ENCODE measurements at places on chromosomes 2 and 18.

DNA sequence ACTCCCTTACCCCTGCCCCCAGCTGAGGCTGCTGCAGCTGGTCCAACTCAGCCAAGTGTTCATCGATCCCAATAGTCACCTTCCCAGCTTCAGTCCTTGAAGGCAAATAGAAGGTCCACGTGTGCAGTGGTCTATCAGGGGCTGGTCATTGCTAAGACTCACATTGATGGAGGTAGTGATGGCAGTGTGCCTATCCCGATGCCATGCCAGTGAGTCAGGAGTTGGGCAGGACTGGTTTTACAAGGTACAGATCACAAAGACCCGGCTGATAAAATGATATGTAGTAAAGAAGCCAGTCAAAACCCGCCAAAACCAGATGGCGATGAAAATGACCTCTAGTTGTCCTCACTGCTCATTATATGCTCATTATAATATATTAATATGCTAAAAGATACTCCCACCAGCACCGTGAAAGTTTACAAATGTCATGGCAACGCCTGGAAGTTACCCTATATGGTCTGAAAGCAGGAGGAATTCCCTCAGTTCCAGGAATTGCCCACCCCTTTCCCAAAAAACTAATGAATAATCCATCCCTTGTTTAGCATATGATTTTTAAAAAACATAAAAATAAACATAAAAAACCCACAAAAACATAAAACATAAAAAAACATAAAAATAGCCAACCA lies 2.9 kb upstream of the C2orf80 start:
- DNase-seq, result no peak

DNA sequence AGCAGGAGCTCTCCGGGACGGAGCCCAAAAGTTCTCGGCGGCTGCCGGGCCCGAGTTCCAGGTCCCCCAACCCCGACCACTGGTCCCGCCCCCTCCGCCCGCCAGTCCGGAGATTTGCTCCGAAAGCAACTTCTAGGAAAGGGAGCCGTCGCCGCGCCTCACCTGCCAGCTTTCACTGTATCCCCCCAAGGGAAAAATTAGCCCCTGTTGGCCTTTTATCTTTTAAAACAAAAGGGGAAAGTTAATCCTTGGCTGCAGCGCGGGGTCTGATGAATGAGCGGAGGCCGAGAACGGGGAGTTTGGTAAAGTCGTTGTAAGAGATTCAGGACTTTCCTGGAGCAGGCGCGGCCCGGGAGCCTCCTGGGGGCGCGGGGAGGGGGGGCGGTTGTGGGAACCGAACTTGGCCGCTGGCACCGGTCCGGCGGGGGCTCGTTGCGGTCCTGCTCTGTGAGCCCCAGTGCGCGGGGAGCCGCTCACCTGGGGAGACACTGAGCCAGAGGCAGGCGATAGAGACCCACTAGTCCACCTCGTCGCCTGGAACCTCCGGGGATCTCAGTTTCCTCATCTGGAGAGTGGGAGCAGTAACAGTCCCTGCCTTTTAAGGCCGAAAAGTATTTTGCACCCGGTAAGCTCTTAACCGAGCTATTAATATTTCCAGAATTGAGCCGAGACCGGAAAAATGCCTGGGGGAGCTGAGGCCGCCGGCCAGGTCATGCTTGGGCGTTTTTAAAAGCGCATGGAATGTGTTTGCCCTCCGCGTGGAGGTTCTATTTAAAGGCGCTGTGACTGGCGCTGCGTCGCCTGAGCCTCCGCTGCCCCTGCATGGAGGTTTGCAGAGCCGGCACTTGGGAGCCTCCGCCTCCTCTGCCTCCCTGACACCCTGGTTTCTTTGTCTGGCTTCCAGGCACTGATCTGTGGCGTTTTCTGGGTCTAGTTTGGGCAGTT lies 1.1 kb downstream of the EFHD1 start:
- no peak for DNase-seq

- DNase-seq, result no peak
Measured at GRCh38 chr2:140842110-140842509, 1288.7 kb downstream of the LRP1B start.

- no peak for DNase-seq
Measured at GRCh38 chr2:233446606-233447305, 92.5 kb downstream of the DGKD start.

- DNase-seq, result no peak
Measured at GRCh38 chr2:18623782-18624181, 34.4 kb upstream of the NT5C1B start.

DNA sequence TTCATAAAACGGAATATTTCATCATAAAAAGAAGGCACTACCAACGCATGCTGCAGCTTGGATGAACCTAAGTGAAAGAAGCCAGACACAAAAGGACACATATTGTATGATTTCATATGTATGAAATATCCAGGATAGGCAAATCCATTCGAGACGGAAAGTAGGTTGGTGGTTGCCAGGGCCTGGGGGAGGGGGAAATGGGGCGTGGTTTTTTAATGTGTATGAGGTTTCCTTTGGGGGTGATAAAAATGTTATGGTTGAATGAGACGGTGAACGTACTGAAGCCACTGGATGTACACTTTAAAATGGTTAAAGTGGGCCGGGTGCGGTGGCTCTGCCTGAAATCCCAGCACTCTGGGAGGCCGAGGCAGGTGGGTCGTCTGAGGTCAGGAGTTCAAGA lies 20.0 kb upstream of the SPATA3 start:
- DNase-seq, result no peak

DNA sequence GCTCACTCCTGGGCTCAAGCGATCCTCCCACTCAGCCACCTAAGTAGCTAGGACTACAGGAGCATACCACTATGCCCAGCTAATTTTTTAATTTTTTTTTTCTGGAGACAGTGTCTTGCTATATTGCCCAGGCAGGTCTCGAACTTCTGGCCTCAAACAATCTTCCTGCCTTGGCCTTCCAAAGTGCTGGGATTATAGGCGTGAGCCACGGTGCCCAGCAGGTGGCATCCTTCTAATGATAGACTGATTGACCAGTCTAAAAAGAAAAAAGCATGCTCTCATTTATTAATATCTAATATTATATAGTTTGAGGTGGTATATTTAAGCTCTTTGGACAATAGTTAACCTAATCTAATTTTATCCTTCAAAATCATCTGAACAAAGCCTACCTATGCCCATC lies 198.6 kb downstream of the CAMKMT start:
- peak; percentile 17 for DNase-seq

GRCh38 chr2:240143801-240144648 lies 3.6 kb upstream of the OTOS start:
- peak; percentile 23 for DNase-seq

DNA sequence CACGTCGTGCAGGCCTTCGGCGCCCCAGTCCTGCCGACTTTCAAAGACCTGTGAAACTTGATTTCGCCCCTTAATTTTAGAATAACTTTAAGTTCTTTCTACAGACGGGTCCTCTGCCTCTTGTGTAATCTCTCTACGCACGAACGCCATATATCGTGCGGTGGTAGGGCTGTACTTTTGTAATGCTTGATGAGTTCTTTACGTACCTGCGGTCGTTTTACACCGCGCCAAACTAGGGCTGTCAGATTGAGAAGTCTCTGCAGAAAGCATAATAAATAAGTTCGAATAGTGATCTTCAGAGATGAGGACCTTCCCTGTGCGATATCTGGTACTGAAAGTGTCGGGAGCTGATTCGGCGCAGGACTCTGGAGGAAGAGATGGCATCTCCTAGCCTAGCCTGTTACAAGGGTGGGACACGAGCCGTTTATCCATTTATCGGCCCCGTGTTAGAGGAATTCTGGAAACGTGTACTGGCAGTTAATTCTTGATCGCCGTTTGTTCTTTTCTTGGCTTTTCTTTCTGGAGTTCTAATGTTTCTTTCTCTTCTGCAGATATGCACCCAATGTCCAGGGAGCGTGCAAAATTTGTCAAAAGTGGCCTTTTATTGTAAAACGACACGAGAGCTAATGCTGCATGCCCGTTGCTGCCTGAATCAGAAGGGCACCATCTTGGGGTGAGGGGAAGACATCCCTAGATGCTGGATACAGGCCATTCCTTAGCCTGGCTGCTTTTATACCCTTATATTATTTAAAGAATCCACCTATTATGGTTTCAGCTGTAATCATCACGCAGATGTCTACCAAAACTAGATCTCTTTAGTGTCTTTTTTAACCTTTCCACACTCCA lies 781 bp upstream of the SLC5A6 start:
- DNase-seq, result peak; percentile 37

DNA sequence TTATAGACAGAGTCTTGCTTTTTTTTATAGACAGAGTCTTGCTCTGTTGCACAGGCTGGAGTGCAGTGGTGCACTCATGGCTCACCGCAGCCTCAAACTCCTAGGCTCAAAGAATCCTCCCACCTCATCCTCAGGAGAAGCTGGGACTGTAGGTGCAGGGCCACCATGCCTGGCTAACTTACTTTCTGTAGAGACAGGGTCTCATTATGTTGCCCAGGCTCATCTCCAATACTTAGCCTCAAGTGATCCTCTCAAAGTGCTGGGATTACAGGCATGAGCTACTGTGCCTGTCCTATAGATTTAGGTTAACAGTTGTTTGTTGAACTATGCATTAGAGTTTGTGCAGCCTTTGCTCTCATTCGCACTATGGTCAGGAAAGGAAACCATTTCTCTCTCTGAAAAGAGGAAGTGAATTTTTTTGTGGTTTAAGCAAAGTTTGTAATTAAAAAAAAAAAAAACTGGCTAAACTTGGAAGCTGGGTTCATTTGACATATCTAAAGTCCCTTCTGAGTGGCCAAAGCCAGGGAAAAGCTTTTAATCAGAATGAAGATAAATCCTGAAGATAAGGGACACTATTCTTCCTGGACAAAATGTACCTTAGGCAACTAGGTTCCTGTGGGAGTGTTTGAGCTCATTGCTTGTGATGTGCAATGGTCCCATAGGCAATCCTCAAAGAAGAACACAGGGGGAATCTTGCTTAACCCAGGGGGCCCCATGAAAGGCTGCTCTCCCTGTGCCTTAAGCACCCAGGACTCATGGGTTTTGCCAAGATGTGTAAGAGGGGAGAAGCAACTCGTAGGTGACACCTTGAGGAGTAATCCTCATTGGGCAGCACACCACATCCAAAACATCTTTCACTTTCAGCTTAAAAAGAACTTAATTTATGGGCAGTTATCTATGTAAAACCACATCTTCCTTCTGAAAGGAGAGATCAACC lies 201.7 kb downstream of the MREG start:
- DNase-seq, result no peak

- DNase-seq, result peak; percentile 20
Measured at GRCh38 chr2:238379096-238379810, 47.5 kb upstream of the ASB1 start.

DNA sequence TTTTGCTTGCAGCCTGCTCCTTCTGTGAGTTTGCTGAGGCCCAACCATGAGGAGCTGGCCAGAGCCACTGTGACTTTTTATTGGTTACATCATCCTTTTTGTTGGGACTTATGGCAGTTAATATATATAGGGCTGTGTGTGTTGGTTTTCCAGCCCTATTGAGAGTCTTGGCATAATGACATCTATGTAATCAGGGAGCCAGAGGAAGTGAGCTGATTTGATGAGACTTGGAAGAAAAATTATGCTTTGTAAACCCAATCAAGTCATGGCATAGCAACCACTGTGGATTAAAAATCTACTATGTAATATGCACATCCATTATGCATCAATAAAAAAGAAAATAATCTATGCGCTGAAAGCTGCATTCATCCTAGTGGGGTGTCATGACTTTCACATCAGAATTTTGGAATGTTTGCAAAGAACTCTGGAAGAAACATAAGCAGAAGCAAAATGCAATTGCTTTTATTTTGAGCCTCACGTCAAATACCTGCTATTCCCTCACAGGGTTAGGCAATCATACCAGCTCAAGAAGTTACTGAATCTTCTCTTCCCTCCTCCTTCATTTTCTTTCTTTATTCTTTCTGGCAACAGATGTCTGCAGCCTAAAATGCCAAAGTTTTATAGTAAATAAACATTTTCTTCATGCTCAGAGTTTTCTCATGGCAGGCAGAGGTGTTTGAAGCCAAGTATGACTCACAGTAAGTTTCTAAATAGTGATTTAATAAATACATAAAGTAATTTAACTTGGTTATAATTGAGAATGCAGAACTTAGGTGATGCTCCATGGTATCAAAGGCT lies 308.5 kb downstream of the KCNS3 start:
- no peak for DNase-seq

DNA sequence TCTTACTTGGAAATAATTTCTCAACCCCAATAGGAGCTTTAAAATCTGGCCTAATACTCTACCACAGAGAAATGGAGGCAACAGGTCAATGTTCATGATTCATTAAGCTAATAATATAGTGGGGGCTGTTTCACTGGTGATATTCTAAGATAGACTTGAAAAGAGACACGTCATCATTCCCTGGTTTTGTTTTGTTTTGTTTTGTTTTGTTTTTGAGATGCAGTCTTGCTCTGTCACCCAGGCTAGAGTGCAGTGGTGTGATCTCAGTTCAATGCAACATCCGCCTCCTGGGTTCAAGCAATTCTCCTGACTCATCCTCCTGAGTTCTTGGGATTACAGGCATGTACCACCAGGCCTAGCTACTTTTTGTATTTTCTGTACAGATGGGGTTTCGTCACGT lies 37.5 kb upstream of the SOS1 start:
- no peak for DNase-seq

DNA sequence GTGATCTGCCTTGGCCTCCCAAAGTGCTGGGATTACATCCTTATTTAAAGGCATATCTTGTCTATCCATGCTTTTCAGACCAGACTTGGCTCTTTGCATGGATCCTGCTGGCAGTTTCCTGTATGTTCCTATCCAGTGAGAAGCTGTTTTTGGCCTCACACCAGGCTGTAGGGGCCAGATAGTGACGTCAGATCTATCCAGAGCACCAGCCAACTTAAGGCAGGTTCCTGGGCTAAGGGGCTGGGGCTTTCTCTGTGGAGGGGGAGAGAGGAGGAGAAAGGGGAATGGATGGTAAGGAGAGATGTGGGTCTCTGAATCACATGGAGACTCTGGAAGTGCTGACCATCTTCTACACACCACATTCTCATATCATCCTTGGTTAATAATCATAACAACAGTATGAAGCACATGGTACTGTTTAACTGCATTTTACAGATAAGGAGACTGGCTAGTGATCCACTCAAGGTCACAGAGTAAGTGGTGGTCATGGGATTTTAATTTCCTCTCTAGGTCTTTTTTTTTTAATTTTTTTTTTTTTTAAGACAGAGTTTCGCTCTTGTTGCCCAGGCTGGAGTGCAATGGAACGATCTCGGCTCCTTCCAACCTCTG lies 2.0 kb upstream of the FAM117B start:
- DNase-seq, result no peak

DNA sequence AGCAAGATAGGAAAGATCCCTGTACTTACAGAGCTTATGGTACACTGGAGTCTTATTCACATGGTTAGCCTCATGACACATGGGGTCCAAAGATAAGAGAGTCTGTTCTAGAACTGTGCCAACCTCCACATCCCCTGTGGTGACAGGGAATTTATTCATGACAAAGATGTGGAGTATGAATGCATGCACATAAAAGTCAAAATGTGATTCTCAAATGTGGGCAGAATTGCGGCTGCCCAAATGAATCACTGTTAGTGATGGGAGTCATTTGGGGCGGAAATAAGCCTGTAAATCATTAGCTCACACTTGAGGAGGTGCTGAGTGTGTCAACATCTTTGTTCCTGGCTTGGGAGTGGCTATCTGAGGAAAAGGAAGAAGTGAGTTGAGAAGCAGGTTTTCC lies 560.6 kb downstream of the SLC4A3 start:
- DNase-seq, result no peak
